ENCODE measurements at places on chromosomes 5 and 9.
A peak's percentile ranks its signal among the peaks of the same experiment; 100 is the strongest.

GRCh38 chr9:92720209-92720765, 44.3 kb downstream of the BICD2 start:
- no peak for DNase-seq

- no peak for DNase-seq
These were observed 4.4 kb upstream of the SSBP2 start for GRCh38 chr5:81755320-81755719.

DNA sequence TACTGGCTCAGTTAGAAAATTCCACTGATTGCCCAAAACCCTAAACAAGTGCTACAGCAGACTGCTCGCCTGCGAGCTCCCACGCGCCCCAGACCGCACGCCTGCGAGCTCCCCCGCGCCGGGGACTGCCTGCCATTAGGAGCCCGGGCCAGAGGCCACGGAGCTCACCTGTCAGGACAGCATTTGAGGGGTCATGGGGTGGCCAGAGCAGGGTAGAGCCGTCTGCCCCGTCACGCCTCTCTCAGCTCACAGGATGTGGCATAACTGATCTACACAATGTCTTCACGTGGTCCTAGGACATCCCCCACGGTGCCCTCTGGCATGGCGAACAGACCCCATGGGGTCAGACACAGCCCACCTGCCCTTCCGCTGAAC, 29.1 kb upstream of the LRRC14B start:
- no peak for DNase-seq

GRCh38 chr5:172959824-172960799, 888 bp downstream of the RPL26L1 start:
- no peak for DNase-seq

GRCh38 chr5:138944527-138945322, 69.6 kb upstream of the LRRTM2 start:
- DNase-seq = no peak

DNA sequence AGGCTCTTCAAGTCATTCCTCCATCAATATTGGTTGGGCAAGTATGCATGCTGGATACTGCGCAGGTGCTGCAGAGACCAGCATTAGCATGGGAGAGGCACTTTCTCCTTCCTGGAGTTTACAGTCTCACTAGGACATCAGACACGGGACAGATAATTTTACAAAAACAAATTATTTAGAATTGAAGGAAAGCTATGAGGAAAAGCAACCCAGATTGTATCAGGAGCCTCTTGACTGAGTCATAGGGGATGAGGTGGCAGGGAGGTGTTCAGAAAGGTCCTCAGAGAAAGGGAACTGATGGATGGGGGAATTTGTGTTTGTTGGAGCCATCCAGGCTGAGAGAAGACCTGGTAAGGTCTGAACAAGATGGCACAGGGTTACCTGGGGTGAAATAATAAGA, 24.5 kb upstream of the RAB14 start:
- no peak for DNase-seq

DNA sequence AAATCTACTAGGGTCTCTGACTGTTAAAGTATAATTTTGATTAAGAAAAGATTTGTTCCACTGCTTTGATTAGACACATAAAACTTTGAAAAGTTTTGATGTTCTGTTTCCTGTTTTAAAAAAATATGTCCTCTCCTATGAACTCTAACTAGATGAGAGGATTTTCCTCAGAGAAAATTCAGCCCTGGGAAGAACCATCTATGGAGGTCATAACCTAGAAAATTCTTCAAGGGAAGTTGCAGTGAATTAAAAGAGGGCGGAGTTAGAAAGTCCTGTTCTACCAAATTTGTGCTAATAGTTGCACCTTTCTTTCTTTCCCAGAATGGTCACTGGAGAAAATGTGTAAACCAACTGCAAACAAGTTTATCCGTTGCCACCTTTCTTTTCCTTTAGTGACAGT, 27.7 kb downstream of the PIK3R1 start:
- no peak for DNase-seq

DNA sequence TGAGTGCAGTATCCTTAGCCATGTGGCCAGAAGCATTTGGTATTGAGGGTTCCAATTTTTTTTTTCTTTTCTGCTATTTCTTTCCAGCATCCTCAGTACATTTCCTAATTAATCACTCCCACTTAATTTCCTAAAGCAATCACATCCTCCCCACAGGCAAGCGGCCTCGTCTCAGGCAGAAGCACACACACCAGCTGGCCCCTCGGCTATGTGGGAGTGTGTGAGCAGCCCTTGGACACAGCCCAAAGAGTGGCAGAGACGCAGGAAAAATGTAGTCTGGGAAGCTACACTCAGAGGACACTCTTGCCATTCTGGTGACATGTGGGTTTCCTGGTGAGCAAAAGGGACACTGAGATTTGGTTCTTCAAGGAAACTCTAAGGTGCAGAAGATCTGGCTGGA, 20.7 kb downstream of the SLIT3 start:
- no peak for DNase-seq

- DNase-seq = no peak
These were observed 1156.8 kb upstream of the C9orf72 start for GRCh38 chr9:28730111-28730510.

- peak; percentile 5 for DNase-seq
These were observed 15.6 kb downstream of the NDUFAF2 start for GRCh38 chr5:60960591-60960990.

DNA sequence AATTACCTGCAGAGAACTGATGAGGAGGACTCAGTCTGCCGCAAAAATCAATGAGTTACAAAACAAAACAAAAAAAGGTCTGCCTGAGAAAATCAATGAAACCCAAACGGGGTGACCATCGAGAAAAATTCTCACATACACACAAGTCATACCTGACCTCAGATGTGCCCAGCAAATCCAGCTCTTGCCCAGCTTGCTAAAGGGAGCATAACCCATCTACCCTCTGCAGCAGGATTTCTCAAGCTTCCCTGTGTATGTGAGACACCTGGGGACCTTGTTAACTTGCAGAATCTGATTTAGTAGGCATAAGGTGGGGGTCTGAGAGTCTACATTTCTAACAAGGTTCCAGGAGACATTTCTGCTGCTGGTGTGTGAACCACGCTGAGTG, 126.3 kb downstream of the TLE1 start:
- no peak for DNase-seq

GRCh38 chr5:57448287-57448686, 34.3 kb downstream of the ACTBL2 start:
- no peak for DNase-seq

DNA sequence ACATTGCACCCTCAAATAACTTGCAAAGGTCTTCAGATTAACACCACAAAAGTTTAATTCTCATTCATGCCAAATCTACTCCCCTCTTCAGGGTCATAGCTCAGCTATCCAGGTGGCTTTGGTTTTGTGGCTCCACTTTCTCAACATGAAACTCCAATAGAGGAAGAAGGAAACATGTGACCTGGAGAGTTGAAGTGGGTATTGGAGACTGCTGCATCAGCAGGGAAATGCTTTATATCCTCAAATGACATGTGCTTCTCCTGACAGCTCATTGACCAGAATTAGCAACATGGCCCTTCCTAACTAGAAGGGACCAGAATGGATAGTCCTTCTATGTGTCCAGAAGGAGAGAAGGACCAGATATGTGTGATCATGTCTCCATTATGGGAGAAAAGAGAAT, 73.6 kb downstream of the TLR4 start:
- no peak for DNase-seq

DNA sequence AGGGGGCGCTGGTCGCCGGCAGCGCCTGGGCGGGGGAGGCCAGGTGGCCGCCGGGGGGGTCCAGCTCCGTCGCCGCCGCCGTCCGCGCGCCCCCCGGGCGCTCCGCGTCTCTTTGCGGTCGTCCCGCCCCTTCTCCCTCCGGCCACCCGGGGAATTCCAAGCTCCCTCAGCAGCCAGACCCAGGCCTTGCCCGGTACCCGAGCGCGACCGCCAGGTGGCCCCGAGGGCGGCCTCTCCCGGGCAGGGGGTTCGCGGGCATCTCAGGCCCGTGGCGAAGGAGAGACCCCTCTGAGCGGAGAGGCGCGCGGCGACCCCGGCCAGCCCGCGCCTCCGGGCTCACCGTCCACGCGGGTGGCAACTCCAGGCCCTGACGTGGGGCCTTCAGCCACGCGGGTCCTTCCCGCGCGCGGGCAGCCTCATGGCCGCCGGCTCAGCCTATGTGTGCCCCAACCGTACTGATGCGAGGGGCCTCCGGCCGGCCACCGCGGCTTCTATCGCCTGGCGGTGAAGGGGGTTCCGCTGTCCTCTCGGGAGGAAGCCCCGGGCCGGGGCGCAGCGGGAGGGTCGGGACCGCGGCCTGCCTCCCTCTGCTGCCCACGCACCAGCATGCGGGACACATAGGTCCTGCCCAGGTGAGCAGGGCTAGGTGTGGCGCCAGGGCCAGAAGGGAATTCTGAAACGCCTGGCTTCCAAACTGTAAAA, 529 bp upstream of the NRARP start:
- no peak for DNase-seq

GRCh38 chr9:114905170-114905940, 25.0 kb downstream of the TNFSF8 start:
- no peak for DNase-seq

DNA sequence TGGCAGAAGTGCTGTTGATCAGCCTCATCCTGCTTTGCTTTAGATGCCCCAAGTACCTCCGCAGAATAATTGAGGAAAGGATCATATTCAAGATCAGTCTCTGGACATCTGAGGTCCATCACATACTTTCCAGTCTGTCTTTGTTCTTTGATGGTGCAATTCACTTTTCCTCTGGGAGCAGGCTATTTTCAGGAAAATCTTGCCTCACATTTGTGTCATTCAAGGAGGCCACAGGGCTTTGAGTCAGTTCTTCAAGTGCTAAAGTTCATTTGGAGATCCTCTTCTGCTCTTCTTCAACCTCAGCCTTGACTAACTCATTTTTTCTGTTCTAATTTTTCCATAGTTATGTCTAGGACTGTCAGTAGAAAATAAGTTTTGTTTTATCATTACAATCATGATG, 18.6 kb downstream of the EQTN start:
- no peak for DNase-seq

DNA sequence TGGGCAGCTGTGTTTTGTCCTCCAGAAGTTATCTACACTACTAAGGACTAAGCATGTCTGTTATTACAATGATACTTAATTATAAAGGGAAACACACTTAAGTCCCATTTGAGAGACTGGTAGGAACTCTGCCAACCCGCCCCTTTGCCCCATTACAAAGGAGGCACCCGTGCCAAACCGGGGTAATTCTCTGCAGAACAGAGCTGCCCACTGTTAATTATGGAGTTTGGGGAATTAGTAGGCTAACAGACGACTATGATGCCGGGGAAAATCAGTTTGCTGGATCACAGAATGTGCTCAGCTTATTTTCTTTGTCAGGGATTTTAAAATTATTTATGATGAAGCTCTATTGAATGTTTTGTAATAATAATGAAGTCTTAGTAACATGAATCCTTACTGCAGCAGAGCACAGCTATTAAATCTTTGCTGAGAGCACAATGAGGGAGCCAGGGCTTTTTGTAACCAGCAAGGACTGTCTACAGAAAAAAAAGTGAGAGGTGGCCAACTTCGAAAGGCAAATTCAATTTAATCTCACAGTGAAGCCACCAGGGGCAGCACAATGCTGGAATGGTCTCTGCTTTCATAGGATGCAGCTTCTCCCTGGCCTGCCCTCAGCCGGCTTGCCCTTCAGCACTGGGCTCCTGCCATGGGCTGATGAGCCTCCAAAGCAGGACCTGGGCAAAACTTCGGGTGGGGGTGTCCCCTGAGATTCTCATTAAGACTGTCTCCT, 134.5 kb downstream of the GNAQ start:
- DNase-seq = no peak

DNA sequence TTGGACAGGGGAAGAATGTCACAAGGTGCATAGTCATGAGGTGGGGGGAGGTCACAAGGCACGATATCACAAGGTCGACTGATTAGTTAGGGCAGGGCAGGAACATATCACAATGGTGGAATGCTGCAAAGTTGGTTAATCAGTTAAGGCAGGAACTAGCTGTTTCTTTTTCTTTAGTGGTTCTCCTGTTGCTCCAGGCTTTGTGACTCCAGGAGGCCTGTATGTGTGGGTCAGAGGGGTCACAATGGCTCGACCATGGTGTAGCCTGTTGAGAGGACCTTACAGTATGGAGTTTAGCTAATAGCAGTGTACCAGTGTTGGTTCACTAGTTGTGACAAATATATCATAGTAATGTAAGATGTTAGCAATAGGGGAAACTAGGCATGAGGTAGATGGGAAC, 12.4 kb upstream of the FSD1L start:
- no peak for DNase-seq

DNA sequence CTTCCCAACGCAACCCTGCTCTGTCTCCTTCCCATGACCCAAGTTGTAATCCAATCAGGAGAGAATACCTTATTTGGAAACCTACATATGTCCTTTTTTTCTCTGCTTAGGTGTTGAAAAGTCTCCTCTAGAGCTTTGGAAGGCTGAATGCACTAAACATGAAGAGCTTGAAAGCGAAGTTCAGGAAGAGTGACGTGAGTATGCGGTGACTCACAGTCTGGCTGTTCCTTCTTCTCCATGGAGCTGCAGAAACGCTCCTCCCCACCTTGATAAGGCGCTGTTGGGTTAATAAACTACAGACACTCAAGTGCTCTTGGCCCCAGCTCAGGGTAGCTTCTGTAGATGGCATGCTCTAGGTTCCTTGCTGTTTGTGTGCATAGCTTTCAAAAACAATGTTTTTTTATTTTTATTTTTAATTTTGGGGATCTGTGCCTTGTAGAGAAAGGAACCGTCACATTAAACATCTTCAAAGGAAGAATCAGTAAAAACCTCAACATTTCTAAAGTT, 30.7 kb downstream of the RAI14 start:
- no peak for DNase-seq

DNA sequence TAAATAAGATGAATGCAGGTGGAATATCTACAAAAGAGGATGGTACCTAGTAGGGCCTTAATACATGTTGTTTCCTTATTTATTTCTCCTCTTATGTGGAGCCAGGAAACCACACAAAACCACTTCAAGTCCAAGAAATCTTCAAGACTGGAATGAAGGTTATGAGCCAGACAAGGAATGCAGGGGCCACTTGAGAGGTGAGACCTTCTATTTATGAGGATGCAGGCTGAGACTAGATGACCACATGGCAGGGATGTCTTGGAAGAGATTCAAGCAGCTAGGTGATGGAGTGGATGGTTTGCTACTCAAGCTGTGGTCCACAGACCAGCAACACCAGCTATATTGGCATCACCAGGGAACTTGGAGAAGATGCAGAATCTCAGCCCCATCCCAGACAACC, 92.2 kb downstream of the TNC start:
- DNase-seq = no peak

GRCh38 chr9:4030751-4031150, 269.1 kb downstream of the GLIS3 start:
- no peak for DNase-seq

DNA sequence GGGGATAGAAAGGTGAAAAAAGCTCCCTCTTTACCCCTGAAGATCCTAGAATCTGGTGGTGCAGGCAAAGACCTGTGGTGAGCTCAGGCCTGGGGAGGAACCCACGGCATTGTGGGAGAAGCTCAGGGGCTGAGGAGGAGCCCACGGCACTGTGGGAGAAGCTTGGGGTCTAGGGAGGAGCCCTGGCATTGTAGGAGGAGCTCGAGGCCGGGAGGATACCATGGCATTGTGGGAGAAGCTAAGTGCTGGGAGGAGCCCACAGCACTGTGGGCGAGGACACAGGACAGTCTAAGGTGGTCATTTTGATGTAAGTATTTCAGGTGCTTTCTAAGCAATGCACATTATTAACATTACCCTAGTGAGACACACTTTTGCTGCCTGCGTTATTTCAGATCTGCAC, 179.7 kb downstream of the HSD17B3 start:
- DNase-seq = no peak

- DNase-seq = no peak
These were observed 20.3 kb downstream of the EXOC3 start for GRCh38 chr5:463301-463700.
